ENCODE measurements at places on chromosomes 5 and 9. TPM values are rescaled to one million over a fixed set of nuclear protein-coding genes. Genes with fewer than 3 reads are reported as not detected.

DNA sequence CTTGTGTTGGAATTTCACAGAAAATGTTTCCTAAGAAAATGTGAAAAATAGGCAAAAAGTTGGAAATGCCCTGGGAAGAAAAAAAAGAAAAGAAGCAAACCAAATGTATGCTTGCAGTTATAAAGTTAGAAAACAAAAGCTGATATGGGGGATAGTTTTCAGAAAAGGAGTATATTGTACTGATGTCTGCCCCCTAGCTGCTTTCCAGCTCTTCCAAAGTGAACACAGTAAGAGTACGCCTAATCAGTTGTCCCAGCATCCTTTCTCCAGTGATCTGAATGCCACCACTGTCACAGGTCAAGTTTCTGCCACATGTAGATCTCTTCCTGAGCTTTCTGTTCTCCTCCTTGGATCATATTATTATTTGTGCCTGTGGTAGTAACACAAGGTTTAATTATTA is 5.8 kb downstream of the TYRP1 start:
- no peak for DNase-seq

DNA sequence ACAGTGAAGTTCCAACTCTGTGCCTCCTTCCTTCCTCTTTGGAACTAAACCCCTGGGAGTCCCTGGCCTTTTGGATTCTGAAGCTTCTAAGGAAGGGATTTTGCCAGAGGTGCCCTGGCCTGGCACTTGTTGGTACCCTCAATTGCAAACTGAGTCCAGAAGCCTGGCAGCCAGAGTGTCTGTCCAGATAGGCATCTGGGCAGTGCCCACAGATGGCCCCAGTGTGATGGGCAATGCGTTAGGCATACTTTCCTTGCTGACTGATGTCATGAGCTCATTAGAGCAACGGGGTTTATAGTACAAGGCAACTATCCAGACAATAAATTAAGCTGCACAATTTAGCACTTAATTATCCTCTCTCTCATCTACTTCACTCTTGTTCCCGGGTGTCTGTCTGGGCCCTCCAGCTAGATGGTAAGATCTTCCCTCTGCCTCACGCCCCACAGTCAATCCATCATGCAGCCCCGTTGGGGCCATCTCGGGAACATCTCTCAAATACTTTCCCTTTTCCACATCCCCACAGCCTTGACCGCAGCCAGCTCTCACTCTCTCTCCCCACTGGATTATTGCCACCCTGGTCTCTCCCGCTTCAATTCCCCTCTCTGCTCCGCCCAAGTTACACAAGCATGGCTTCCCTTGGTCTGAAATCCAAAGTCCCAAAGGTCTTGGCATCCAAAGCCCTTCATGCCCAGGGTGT is 157.5 kb upstream of the SMIM23 start:
- DNase-seq: no peak

- no peak for DNase-seq
Observed at GRCh38 chr5:80860924-80861613, 99.1 kb upstream of the RASGRF2 start.

- DNase-seq: no peak
Observed at GRCh38 chr9:93480262-93480661, 26.9 kb upstream of the FAM120AOS start.

GRCh38 chr9:77892955-77893514 is 138.6 kb downstream of the GNAQ start:
- DNase-seq: no peak

DNA sequence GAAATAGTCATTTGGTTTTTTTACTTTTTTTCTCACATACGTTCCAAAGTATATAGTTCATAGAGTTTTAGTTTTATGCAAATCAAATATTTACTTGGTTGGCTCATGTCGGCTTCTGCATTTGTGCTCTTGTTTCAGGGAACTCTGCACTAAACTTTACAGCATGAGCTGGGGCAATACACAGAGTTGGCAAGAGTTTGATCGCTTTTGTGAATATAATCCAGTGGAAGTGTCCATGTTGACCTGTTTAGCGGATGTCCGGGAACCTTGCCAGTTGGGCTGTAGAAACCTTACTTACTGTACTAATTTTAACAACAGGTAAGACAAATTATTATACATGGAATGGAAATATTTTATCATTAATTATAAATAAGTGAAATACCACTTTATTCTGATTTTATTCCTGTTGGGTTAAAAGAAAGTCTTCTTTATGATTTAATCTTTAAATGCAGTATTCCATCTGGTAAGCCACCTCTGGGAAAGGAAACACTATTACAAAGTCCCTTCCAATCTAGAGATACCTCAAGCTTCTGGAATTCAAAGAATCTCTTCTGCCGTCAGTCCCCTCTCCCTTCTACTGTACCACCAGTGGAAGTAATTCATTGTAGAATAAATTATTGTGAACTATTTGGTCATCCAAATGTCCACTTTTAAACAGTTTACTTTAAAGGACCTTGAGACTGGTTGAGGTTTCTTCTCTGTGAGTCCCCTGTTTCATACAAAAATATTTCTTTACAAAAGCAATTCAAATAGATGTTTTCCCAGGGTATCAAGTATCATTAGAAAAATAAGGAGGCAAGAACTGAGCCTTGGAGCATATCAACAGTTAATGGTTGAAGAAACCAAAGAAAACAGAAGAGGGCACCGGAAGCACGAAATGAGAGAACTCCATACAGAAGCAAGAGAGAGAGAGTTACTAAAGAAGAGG is 45.2 kb upstream of the GLIPR2 start:
- peak; percentile 45 for DNase-seq

DNA sequence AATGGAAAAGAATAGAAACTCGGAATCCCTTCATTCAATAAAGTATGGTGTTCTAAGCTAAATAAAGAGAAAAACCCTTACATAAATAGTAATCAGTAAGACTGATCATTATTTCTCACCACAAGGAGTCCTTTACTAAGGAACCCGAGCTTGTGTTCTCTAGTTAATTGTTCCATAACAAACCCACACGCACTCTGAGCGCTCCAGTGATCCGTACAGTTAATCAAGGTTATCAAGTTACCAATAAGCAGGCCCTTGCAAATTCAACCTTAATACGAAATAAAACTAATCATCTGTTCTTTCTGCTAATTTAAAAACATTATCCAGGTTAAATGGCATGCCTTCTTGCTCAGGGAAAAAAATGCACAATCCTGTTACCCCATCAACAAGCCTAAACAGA is 224.4 kb downstream of the FRMD3 start:
- no peak for DNase-seq

DNA sequence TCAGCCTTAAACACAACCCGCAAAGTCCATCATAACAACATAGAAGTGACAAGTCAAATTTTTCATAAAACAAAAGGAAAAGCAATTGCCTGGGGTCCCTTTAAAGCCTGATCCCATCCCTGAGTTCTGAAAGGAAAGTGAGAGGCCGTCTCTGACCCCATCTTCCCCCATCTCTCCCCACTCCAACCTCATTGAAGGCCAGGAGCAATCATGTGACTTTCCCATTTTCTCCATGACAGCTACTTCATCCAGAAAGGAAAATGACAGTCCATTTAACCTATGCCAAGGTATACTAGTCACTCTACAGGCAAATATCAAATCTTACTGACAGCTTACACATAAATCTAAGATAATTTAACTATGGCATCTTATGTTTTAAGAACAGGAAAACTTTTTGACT is 15.5 kb downstream of the ACTL7A start:
- no peak for DNase-seq

GRCh38 chr9:27634879-27635278 is 61.6 kb upstream of the C9orf72 start:
- DNase-seq: no peak

DNA sequence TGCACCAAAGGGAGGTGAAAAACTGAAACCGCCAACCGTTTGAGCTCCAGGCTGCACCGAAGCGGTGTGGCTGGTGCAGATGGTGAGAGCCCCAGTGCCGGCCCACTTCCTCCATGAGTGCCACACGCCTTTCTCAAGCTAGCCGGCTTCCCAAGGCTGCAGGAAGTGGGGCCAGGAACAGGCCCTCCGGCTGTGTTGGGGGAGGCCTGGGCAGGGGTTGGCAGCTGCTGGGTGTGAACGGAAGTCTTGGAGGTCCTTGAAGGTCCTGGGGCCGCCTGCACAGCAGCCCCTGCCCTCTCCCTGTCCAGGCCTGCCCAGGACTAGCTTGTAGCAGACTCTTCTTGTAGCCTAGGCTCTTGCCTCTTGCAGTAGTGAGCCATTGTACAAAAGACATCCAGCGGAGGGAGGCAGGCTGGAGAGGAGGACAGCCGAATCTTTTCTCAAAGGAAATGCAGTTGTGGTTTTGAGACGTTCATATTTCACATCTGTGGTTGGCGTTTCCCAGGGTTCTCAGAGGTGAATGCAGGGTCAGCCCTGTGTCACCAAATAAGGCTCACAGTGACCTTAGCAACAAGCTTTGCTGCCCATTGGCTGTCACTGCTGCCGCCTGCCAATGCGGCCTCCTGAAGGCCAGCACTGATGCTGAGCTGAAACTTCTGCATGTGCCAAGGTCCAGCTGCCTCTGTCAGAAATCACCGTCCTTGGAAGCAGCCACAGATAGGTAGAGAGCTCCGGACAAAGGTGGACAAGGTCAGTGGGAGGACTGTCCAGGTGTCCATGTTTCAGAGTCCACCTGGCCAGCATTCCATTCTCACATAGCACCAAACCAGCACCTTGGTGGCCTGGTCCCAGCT is 23.9 kb downstream of the IRF1 start:
- no peak for DNase-seq

DNA sequence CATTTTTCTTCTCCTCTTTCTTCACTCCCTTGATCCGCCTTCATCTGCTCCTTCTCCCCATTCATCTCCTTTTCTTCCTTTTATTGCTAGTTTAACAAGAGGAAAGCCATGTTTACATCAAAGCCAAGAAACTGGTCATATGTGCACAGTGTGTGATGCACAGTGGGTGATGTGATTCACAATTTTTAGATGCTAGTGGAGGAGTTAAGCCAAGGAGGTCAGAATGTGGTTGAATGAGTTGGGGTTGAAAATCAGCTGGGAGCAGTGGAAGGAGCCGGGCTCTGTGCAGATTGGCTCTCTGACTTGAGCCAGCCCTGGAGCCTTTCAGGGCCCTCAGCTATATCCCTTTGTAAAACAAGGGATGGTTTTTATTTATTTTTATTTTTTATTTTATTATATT is 7.3 kb downstream of the ACER2 start:
- no peak for DNase-seq

DNA sequence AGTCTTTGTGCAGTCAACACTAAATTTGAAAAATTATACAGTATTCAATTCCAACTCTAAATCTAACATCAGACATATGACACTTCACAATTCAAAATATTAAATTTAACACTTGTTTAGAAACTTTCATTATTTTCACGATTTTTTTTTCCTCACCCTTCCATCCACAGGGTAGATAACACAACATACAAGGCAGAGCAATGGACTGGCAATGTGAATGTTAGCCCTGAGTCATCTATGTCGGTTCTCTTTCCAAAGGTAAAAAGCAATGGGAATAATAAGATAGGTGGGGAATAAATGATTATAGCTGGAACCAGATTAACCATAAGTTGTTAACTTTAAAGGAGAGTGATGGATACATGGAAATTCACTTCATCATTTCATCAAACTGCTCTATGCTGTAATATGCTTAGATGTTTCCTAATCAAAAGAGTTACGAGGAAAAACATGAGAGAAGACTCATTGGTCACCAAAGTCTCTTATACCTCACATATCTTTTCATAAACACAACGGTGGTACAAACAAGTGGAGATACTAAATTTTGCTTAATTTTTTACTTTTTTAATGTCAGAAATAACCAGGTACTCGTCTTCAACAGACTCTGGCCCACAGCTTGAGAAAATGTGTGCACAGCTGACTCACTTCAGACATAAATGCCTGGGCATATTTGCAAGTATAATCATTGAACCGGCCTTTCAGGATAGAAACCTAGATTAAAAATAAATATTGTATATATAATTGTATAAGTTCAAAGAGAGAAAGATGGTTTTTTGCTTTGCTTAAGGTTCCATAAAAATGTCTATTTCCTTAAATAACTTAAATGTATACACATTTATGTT is 23.0 kb downstream of the RFX3 start:
- no peak for DNase-seq

DNA sequence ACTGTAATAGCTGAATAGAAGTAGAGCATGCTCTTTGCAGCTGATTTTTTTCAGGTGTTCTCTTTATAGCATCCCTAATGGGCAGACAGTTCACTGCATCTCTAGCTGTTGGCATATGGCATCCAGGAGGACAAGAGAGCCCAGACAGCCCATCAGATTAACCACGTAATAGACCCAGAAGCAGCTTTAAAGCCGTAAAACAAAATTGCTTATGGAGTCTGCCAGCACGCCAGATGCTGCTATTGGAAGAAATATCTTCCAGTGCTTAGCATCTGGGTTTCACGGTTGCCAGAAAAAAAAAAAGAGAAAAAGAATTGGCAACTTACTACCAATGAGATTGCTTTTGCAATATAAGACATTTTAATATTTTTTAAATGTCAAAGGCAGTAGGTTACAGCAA is 869.4 kb upstream of the NUDT12 start:
- DNase-seq: peak; percentile 54

DNA sequence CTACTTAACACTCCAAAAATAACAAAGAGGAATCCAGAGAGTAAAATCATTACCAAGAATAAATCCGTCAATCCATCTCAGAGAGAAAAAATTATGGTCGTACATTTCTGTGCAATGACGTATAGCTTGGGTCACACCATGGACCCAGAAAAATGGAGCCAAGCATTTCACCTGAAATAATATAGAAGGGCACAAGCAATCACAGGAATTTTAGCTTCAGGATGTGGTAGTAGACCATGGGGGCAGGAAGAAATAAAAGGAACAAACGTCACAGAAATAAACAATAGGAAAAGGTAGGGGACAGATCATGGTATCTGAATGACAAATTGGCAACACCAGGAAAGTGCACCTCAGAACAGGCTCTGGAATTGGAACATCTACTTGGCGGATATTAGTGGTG is 231.0 kb downstream of the PLK2 start:
- no peak for DNase-seq

GRCh38 chr5:33300209-33300742 is 140.5 kb upstream of the TARS1 start:
- no peak for DNase-seq

GRCh38 chr5:72619251-72619650 is 112.0 kb upstream of the ZNF366 start:
- DNase-seq: no peak

DNA sequence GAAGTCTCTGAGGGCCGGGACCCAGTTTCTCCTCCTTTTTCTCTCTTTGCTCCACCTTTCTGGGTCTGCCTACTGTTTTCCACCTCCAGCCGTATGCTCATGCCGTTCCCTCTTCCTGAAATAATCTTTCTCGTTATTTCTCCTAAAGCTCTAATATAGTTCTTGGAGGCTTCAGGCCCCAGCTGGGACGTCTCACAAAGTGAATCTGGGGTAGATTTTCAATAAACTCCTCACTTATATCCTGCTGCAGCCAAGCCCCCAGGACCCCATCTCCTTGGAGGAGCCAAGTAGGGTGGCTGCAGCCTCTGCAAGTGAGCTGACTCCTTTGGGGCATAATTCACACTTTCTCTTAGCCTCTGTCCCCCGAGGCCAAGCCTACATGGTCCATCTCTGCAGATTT is 14.2 kb upstream of the CRB2 start:
- no peak for DNase-seq

GRCh38 chr9:78273761-78274160 is 23.2 kb upstream of the PSAT1 start:
- no peak for DNase-seq

- DNase-seq: no peak
Observed at GRCh38 chr9:109699019-109699418, 81.0 kb upstream of the PALM2AKAP2 start.

Gene IFNA2
- polyA plus RNA-seq: not detected

Gene UBAP2
- polyA plus RNA-seq: 92.0 TPM

Gene SUSD3
- 2.2 TPM for polyA plus RNA-seq

Gene TSTD2
- polyA plus RNA-seq: 22.2 TPM

Measured in hindlimb muscle (tissue), 1 donor.